ENCODE measurements at places on chromosomes 12 and 14. TPM values are rescaled to one million over a fixed set of nuclear protein-coding genes. Genes with fewer than 3 reads are reported as not detected.

TAS2R31 gene
- 6.1 TPM for total RNA-seq

GRCh38 chr12:109681986-109682707, 31.5 kb upstream of the FAM222A start:
- DNase-seq: no peak

DNA sequence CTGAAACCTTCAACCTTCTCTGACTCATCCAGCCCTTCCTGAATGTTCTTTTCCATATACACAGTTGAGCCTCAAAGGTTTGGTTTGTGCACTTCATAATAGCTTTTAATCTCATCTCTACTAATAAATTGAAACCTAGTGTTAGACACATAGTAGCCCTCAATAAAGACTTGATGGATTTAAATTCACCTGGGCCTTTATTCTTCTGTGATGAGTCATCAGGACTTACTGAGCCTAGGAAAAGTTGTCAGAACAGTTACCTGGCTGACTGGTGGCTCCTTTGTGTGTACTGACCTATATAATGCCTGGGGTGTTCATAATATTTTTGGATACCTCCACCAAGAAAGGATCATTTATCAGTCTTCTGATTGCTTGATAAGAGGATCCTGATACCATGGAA, 86.4 kb upstream of the NTF3 start:
- no peak for DNase-seq

DNA sequence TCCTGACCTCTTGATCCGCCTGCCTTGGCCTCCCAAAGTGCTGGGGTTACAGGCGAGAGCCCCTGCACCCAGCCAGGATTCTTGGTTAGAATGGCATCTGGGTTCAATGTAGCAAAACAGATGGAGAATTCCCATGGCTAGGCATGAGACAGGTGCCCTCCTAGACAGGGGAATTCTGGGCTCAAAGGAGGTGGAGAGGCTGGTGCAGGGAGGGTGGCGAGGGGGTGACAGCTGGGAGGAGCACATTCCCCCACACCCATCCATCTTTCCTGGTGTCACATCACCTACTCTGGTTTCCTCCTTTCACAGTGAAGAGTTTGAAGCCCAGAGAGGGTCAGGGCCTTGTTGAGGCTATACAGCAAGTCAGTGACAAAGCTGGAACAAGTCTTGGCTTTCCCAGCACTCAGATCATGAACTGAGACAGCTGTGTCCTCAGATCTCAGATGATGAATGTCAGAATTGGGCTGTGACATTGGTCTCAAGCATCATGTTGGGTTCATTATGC, 2.8 kb downstream of the SERPINA1 start:
- no peak for DNase-seq

TAS2R7 gene
- total RNA-seq: not detected

GRCh38 chr14:99790201-99790977, 2.8 kb upstream of the EML1 start:
- DNase-seq: no peak

GRCh38 chr14:35594616-35595015, 60.7 kb downstream of the INSM2 start:
- DNase-seq: no peak

- DNase-seq: no peak
These were observed 882.3 kb downstream of the RPS29 start for GRCh38 chr14:48703728-48704467.

FGF6 gene
- not detected for total RNA-seq

- no peak for DNase-seq
These were observed 76.0 kb downstream of the SYNE2 start for GRCh38 chr14:63928744-63929174.

CDK4 gene
- 198 TPM for total RNA-seq

GRCh38 chr12:2364631-2365051, 311.9 kb downstream of the CACNA1C start:
- DNase-seq: peak; percentile 48

ERP27 gene
- total RNA-seq: not detected

DNA sequence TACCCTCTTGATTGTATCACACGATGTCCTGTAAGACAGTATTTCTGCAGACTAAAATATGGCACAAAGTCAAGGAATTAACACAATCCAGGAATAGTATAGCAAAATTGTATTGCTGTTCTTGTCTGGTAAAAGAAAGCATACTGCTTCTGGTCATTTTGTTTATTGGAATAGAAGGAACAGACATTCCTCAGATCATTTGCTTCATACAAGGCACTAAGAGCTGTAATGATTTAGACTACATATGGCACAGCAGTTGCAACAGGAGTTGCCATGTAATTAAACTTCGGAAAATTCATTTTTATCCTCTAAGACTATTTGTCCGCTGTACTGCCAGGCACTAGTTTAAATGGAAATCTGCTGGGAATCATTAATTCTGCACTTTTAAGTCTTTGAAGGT, 7.6 kb upstream of the KERA start:
- no peak for DNase-seq

Measured in GM23338 (cell line).